ENCODE measurements at places on chromosomes 2 and 18.

DNA sequence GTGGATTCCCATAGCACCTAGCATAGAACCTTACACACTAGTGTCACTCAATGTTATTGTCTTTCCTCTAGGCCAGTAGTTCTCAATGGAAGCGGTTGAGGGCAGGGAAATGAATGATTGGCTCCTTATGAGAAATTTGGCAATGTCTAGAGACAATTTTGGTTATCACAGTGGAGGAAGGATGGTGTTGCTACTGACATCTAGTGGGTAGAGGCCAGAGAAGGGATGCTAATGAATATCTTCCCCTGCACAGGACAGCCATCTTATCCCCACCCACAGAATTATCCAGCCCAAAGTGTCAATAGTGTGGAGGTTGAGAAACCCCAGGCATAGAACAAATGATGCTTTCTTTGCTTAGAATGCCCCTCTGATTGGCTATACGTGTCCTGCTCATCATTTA, 15.8 kb downstream of the C18orf63 start:
- no peak for DNase-seq

- DNase-seq: no peak
Measured at GRCh38 chr2:8267048-8267447, 414.8 kb upstream of the ID2 start.

DNA sequence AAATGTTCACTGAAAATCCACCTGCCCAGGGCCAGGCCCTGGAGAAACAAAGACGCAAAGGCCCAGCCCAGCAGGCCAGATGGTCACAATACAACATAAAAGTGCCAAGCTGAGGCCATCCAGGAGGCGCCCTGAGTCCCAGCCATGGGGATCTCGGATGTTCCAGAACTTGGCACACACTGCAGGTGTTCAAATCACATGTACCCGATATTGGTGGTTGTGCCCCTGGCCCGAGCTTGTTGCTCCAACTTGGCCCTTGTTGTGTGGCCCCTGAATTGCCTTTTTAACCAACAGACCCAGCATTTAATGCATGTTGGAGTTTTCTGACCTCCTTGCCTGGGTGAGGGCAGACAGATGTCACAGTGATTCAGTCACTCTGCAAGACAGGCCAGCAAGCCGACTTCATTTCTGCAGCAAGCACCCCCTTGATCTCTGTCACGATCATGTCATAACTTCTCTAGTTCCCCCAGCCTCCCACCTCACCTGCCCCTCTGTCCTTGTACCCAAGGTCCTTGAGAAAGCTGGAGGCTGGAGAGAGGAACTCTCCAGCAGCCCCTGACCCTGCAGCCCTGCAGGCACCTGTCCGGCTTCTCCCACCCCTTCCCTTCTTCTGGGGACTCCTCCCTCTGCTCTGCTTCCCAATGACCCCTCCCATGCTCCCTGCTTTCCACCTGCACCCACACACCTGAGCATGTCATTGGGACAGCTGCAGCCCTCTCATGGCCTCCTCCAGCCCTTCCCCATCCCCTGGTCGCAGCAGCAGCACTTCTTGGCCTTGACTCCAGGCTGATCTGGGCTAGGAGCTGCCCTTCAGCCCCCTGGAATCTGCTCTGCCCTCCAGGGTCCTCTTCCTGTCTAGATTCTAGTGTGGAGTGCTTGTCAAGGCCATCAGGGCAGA, 9.1 kb downstream of the NGEF start:
- DNase-seq: no peak

DNA sequence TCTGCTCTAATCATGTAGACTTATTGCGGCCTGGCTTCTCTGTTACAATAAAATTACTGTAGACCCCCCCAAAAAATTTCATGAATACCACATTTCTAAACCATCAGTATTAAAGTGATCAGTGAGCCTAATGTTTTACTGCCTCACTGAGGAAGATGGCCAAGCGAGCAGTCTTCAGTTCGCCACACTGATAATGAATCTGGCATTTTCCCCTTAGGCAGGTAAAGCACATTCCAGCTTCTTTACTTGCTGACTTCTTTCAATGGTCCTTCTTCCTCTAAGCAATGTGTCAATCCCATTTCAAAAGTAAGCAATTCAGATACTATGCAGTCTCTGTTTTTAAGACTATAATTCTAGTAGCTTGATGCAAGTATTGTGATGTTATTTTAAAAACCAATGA, 137.6 kb downstream of the LAMA1 start:
- no peak for DNase-seq

DNA sequence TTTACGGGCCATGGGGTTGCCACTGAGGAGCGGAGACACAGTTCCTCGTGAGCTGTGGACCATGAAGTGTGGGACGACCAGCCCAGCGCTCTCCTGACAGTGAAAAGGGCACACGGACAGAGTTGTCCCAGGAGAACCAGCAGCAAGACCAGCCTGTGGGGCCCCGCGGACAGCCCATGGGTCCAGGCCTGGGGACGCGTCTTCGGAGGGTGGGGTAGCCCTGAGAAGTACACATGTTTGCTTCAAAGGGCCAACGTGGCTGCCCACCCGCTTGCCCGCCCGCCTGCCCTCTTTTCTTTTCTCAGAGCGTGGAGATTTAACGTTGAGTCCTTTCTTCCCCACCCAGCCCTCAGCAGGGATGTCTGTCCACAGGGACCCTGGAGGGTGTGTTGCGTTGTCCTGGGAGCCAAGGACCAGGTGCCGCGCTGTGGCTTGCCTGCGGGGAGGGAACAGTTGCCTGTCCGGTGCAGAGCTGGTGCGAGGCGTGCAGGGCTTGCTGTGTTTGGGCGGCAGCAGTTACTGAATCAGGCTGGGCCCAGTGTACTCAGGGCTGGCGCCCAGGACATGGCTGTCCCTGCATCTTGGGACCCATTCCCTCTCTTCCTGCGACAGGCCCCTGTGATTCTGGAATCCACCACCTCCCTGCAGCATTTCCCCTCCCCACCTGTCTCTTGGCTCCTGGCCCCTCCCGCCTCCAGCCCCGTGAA, 120.1 kb upstream of the HDAC4 start:
- no peak for DNase-seq

DNA sequence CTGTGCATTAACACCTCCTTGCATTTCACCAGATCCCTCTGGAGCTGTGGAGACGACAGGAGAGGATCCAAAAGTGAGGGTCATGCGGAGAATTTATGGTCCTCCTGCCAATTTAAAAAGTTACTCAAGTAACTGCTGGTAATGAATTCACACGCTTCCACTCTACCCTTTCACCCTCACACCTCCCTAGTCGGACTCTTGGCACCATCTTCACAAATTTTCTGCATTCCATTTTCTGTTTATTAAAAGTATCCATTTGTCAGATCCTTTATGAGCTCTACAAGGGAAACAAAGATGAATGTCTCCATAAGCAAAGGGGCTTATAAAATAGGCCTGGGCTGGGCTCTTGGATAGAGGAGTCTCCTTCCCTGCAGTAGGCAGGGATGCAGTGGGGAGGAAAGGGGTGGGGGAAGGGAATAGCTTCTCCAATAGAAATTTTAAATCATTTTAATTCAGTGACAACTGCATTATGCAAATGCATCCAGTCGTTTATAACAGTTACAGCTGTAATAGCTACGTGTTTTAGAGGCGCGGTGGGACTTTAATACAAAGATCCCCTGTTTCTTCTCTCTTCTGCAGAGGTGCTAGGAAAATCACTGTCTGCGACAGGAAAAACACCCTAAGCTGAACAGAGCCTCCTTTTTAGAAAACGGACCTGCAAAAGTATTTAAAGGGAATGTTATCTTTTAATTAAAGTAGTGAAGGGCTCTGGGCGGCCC, 132.2 kb downstream of the EPHA4 start:
- no peak for DNase-seq

DNA sequence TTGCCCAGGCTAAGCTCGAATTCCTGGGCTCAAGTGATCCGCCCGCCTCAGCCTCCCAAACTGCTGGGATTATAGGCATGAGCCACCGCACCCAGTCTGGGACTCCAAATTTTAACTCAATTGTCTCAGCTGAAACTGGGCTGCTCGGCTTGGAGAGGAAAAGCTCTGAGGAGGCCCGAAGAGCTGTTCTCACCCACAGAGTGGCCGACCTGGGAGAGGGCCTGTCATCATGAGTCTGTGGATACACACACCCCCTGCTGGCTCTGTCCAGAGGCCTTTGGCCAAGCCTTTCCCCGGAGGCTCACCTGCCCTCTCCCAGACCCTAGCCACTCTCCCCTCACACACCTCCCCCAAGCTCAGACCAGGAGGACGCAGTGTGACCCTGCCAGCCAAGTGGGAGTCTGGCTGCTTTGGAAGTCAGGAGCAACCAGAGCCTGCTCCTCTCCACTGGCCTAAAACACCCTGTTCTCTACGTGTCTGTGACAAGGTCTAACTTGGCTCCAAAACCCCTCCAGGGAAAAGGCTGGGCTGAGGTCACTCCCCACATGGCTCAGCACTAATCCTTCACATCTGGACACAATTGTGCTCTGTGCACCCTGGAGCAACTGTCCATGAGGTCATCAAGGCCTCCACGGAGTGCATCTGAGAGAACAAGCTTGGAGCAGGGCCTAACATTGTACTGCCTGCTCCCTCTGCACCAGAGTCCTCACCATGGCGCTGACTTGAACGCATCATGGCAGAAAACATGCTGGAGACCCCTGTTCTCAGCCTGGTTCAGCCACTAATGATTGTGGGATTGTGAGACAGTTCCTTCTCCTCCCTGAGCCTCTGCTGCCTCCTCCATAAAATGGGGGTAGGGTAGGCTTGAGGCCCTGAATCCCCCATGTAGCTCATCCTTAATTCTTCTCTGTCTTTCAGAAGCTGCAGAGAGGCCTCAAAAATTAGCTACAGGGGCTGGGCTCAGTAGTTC, 49.9 kb upstream of the RAB6C start:
- no peak for DNase-seq

DNA sequence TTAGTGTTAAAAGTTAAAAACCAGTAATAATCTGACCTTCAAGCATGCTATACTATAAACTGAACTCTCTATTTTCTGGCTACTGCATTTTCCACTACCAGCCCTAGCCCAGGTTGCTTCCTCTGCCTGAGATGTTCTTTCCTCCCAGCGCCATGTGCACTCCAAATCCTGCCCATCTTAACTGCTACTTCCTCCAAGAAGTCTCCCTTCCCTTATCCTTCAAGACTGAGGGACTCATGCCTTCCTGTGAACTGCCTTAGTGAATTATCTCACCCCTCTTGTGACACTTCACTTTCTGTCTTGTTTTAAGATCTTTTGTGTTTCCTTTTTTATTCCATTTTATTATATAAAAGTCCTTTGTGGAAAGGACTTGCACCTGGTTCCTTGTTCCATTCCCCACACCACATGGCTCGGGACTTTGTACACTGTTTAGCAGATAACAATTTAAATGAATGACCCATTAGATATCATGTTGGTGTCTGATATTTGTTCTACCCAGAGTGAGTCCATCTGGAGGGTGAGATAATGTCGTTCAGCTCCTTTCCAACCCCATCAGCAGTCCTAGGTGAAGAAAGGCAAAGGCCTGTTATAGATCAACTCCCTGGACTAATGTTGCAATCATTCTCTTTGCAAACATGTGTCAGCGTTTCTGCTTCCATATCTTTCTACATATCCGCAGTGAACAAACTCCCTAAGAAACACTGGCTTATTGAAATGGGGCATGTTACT, 20.9 kb upstream of the AGFG1 start:
- DNase-seq: no peak

- DNase-seq: no peak
Measured at GRCh38 chr2:44778671-44779476, 162.6 kb upstream of the SIX3 start.

GRCh38 chr2:23589739-23590138, 204.8 kb downstream of the KLHL29 start:
- no peak for DNase-seq

- DNase-seq: no peak
Measured at GRCh38 chr2:27991146-27991545, 100.6 kb downstream of the BABAM2 start.

- DNase-seq: no peak
Measured at GRCh38 chr2:158529379-158530259, 72.9 kb downstream of the PKP4 start.

DNA sequence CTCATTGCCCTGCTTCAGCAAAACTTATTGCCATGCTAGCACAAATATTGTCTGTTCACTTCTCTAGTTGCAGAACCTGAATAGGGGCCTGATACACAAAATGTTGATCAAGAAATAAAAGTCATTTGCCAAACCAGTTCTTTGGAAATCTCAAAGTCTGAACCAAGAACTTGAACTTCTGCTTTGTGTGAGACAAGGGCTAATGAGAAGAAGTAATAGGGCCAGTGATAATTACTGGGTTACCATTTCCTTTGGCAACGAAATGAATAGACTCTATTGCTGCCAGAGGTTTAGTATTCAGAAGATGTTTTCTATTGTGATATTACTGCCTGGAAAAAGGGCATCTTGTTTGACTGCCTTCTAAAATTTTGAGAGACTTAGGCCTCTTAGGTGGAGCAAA, 35.0 kb downstream of the TMEFF2 start:
- DNase-seq: no peak

- no peak for DNase-seq
Measured at GRCh38 chr2:18771212-18771611, 181.8 kb upstream of the NT5C1B start.

DNA sequence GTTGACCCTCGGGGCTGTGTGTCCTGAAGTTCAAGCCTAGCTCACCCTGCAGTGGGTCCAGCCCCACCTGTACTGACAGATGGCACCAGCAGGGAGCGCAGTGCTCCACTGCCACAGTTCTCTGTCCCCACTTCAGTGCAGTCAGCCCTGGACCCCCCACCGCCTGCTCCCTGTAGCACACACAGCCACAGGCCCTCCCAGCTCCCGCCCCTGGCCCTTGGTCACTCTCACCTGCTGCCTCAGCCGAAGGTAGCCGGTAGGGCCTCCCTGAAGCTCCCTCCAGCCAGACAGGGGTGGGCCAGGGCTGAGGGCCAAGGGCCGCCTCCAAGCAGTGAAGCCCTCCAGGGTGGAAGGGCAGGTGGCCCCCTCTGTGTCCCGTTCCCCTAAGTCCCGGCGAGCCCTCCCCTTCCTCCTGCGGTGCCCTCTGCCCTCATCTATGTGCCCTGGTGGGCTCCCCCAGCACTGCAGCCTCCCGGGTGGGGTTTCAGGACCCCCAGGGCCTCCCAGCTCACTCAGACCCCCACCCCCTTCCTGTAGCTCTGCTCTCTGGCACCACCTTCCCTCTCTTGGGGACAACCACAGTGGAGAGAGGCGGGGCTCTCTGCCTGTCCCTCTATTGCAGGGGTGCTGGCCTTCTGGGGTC, 10.8 kb upstream of the ALPP start:
- DNase-seq: no peak

DNA sequence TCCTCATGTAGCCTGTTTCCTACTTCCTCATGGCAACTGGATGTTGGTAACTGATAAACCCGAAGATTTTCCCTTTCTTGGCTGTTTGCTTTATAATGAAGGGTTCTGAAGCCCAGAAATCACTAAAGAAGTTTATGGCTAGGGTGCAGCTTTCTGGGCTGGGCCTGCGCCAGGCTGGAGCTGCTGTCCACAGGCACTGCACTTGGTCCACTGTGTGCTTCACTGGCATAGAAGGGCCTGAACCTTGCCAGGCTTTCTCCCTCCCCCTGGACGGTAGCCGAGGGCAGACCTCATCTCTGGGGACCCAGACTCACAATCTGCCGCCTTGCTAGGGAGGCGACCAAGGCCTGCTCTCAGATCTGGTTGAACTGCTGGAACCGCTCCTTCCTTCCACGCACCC, 133.3 kb upstream of the SPRED2 start:
- no peak for DNase-seq

GRCh38 chr2:119549241-119549640, 5.0 kb downstream of the CFAP221 start:
- no peak for DNase-seq
